SIG-M5 (cell line): ENCODE measurements at places on chromosomes 12 and 14.

DNA sequence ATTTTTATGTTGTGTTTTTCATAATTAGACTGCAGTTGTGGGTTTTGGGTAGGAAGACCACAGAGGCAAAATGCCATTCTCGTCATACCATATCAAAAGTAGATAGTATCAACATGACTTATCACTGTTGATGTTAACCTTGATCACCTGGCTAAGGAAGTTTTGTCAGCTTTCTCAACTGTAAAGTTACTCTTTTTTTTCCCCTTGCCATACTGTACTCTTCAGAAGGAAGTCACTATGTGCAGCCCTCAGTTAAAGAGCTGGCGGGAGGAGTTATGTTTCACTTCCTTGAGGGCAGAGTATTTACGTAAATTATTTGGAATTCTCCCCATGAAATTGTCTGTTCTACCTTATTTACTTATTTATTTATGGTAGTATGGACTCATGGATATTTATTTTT, 78.7 kb downstream of the PRORP start:
- DNase-seq: no peak

GRCh38 chr12:104585448-104586055, 128.8 kb downstream of the CHST11 start:
- no peak for DNase-seq

GRCh38 chr12:117968826-117969659, at the start of gene KSR2:
Gene KSR2 (minus strand): TSS chr12:117968990. CDS start chr12:117968255, 735 bp downstream.
- no peak for DNase-seq

- DNase-seq: no peak
Measured at GRCh38 chr14:69684461-69685217, 73.2 kb downstream of the SUSD6 start.

DNA sequence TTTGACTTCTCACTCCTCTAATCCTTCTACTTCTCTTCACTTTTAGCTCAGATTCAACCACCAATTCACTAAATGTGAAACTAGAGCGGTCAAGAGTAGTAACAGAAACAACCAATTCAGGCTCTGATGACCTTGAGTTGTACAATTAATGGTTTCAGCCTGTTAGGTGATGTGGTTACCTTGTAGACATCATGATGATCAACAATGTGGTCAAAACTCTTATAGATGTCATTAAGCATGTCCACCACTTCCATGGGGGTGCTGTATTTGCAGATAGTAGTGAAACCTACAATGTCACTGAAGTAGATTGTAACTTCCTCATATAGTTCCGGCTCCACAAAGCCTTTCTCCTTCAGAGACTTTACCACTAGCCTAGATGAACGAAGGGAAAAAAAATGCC, 54.1 kb upstream of the PLBD1 start:
- DNase-seq: no peak

- DNase-seq: no peak
Measured at GRCh38 chr14:62710811-62711210, 334.4 kb downstream of the KCNH5 start.

DNA sequence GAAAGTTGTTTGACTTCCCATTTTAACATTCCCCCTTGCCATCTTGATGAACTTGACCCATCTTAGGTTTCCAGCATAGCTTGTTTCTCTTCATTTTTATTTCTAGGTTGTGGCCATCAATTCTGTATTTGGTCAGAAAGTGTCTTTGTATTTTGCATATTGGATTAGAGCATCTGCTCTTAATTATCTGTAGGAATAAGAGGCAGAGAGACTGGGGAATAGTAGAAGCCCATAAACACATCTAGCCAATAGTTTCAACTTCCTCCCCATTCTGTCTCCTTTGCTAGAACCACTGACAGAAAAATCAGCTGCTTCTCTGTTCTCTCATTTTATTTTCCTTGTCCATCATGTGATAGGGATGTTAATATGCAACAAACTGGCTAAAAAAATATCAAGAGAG, 8.2 kb downstream of the SOCS2 start:
- DNase-seq: no peak

GRCh38 chr12:102833687-102834441, 83.2 kb downstream of the PAH start:
- DNase-seq: no peak

- DNase-seq: no peak
Measured at GRCh38 chr12:23084236-23084995, 459.4 kb downstream of the ETNK1 start.

DNA sequence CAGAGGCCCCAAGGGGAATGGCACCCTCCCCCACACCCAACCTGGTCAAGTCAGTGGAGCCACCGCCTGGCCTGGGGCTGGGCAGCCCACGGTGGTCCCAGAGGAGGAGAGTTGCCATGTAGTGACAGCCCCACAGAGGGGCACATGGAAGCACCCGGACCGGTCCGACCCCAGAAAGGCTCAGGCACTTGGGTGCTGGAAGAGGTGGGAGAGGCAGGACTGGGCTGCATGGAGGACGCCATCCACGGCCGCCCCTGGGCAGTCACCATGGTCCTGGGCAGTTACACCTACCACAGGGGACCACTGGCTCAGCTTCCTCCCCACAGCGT, 37.9 kb upstream of the TMEM179 start:
- DNase-seq: no peak

DNA sequence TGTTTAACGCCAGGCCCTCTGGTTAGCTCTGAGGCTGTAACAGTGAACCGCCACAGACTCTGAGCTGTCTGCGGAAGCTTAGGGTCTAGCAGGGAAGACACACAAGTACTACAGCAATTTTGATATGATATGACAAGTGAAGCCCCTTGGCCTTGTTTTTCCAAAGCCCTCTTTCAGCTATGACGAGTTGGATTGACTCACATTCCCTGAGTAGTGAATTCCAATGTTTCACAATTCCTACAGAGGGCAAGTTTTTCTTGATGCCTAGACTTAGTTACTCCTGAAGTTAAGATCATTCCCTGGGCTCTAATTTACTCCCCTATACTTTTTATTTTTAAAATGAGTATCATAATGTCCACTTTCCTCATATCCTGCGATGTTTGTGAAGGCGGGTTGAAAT, 53.3 kb upstream of the CISTR start:
- DNase-seq: no peak

- DNase-seq: no peak
Measured at GRCh38 chr12:53170876-53171724, 9.4 kb upstream of the ZNF740 start.

DNA sequence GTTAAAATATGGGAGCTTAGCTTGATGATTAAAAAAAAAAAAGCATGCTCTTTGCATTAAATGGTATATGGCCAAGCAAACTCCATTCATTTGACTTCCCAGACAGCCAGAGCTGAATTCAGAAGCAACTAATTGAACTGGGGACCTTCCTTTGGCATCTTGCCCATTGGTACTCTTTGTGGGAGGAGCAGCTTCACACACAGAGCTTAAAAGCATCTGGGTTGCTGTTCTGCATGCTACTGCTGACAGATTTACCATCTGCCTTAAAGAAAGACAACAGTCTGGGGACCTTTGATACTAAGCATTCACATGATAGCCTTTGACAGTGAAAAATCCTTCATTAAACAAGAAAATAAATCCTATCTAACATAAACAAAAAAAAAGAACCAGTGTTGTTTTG, 977.9 kb downstream of the TMTC2 start:
- no peak for DNase-seq

- DNase-seq: no peak
Measured at GRCh38 chr12:82574191-82574590, 112.5 kb upstream of the TMTC2 start.

GRCh38 chr14:105861985-105862465, 335.6 kb downstream of the TMEM121 start:
- DNase-seq: no peak

DNA sequence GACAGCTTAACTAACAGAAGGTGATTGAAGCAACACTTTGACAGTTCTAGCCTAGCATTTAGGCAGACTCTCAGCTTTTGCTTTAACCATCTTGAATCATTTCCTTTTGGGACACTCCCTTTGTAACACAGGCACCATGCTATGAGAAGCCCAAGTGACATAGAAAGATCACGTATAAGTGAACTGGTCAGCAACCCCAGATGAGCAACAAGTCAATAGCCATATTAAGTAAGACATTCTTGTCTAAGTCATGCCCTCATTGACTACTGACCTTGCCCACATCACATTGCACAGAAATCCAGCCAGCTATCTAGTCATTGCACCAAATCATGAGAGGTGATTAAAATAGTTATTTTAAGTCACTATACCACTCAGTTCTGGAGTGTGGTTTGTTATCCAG, 476.8 kb downstream of the TRHDE start:
- no peak for DNase-seq

DNA sequence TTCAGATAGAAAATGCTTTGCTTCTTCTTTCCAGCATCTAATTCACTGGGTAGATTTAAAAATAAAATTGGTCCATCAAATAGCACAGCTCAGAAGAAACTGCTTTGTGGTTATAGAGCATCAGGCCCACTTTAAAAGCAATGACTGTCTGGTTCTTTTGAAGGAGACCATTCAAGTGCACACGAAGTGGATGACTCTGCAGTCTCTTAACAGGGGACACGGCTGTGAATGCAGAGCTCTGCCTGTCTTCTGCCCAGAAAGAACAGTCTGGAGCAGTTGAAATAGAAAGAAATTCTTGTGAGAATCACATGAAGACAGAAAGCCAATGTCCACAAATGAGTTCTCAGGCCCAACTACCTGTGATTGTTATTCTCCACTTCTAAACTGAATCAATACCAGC, 138.7 kb upstream of the PLEKHA5 start:
- DNase-seq: no peak

DNA sequence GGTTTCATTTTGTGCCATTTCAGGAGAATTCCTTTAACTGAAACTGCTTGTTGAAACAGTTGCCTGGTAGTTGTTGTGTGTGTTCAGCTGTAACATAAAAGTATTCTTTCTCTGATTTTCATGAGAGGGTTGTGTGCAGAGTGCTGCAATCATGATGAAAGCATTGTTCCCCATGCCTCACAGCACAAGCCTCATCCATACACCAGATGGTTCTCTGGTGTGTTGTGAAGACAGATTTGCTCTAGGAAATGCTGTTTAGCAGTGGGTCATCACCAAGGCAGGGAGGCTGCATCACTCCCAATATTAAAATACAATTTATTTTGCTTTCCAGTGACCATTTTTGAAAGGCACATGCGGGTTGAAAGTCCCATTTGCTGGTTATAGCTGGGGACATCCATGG, 404.4 kb downstream of the AACS start:
- no peak for DNase-seq

GRCh38 chr14:90548455-90548854, 151.6 kb downstream of the CALM1 start:
- no peak for DNase-seq

GRCh38 chr12:32490801-32491200, 91.4 kb downstream of the FGD4 start:
- no peak for DNase-seq

DNA sequence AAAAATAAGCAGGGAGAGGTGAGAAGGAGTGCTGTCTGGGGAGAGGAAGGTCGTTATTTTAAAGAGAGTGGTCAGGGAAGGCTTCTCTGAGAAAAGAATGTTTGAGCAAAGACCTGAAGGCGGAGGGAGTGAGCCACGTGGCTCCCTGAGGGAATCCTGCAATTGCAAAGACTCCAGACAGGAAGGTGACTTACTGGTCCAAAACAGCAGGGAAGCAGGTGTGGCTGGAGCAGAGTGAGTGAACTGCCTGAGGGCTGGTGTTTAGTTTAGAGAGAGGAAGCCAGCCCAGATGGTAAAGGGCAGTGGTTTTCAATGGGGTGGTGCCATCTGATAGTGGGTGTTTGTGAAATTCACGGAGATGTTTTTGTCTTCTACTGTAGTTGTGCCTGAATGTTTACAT, 58.8 kb upstream of the LTA4H start:
- no peak for DNase-seq

DNA sequence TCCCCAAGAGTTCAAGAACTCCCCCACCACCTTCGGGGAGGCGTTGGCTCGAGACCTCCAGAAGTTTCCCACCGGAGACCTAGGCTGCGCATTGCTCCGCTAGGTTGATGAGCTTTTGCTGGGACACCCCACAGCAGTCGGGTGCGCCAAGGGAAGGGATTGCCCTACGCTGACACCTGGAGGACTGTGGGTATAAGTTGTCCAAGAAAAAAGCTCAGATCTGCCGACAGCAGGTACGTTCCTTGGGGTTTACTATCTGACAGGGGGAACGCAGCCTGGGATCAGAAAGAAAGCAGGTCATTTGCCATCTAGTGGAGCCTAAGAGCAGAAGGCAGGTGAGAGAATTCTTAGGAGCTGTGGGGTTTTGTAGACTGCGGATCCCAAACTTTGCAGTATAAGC, 98.8 kb downstream of the FRMD6 start:
- no peak for DNase-seq

DNA sequence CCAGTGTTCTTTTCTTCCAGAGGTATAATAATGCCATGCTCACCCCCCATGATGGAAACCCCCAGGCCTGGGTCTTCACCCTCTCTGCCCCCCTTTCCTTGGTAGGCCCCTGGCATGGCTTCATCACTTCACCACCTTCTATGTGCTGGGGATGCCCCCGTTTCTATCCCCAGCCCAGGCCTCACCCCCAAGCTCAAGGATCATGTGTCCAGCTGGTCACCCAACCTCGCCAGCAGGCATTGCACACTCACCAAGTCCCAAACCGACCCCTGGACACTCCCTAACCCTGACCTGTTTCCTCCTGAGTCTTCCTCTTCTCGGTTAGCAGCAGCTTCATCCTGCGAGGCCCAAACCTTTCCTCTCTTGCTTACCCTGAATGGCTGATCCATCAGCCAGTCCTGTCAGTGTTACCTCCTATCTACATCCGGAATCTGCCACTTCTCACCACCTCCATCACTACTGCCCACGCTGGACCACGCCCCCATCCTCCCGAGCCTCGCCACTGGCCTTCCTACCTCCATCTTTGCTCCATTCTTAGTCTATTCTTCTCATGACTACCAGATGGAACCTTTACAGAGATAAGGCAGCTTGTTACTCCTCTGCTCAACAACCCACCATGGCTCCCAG, 69.0 kb downstream of the MVK start:
- DNase-seq: no peak

GRCh38 chr14:70885343-70886022, 21.8 kb upstream of the PCNX1 start:
- DNase-seq: no peak
